Activated CD8-positive, alpha-beta memory T cell treated with anti-CD3 and anti-CD28 coated beads for 1 hour (primary cell): ENCODE measurements at places on chromosomes 3 and 15.

DNA sequence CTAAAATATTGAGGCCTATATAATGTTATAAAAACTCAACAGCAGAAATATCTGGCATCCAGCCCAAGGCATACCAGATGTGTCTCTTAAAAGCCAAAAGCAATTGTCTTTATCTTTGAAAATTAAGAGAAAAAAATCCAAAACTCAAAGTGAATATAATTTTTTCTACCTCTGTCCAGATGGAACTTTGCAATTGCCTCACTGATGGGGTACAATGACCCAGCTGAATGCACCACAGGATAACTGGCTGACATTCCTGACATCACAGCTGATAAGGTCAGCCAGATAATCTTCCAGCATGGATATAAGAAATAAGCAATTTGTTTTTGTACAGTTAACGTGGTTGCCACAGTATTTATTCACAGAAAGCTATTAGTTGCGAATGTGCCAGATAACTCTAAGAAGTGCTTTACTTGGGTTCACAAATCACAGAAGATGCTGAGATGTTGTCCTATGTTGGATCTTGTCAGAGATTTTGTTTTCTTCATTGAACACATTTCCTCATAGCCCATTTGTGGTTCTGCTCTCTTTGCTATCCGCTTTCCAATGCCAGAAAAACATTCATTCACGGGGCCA is 566.9 kb upstream of the CCDC54 start:
- no peak for DNase-seq

DNA sequence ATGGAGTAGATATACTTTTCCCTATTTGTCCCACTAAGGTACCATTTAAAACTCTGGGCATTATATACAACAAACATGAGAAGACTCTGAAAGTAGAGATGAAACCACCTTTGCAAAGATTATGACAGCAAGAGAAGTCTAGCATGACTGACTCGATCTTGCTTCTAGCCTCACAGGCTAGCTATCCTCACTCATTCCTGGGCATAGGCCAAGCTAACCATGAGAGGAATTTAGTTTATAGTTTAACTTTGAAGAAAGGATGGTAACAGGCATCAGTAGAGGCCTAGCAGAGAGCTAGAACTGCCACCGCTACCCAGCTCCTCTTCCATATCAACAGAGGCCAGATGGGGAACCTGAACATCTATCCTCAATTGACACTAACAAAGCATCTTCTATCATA is 63.5 kb upstream of the FSIP1 start:
- no peak for DNase-seq

DNA sequence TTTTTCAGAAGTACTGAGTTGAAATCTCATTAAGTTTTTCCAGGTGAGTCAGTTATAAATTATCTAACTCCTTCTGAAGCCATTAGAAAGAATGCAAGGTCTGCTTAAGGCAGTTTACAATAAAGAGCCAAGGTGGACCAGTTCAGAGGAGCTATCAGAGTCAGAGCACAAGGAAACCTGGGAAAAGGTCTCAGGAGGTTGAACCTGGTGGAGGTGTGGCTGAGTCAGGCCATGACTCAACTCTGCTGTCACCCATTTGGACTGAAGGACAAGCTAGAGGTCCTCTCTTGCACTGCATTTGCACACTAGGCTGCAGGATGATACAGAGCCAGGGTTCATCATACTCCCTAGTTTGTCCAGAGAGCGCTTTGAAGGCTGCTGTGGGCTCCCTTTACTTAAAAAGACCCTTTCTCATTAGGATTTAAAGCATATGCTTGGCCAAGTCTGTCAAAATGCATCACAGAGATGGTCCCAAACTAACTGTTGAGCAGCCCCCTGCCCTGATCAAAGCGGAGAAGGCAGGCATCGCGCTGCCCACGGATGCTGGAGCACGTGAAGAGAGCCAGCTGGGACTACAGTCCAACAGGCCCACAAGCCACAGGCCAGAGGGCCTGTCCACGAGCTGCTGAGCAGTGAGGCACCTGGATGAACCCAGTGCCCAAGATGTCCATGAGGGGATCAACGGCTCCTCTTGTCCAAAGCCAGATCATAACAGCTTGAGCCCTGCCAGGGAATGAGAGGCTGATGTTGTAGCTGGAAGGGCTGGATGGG is 26.0 kb upstream of the MRPS22 start:
- no peak for DNase-seq

- DNase-seq: no peak
These were observed 78.7 kb upstream of the TGFBR2 start for GRCh38 chr3:30527720-30528119.

GRCh38 chr15:39298271-39298962 is 282.5 kb upstream of the THBS1 start:
- no peak for DNase-seq

GRCh38 chr15:91183596-91183995 is 83.5 kb downstream of the SV2B start:
- DNase-seq: no peak

DNA sequence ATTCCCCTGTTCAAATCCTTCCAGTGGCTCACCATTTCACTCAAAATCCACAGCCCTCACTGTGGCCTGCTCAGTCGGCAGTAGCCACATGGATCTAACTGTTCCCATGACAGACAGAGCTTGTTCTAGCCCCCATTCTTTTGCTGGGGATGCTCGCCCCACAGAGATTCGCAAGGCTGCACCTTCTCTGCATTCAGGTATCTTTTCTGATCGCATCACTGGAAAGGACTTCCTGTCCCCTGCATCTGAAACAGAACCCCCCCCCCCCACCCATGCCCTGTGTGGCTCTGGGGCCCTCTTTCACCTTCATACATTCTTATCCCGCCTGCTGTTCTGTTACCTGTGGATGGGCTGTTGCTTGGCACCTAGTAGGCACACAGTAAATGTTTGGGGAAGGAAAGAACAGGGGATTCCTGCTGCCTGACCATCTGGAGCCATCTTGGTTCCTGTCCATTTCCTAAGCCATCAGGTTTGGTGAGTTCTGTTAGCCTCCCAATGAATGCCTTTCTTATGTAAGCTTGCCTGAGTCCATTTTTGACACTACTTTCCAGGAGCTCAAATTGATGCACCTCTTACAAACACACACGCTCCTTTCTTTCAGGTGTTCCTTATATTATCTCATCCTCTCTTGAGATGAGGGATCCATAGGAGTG is 42.9 kb upstream of the PGPEP1L start:
- no peak for DNase-seq

DNA sequence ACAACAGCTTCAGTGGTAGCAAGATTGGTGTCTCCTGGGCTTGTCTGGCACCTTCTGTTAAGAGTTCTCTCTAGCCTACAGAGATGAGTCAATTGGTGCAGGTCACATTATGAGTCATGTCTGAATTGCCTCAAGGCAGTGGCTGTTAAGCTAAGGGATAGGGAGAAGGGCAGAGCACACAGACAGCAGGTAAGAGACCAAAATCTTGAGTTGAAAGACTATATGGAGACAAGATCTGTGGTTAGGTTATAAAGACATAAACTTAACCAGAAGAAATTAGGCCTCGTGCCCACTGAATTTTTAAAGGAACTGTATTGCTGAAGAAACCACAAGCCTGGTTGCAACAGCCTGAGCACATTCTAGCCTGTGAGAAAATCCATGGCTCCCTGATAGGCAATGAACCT is 19.2 kb upstream of the KPNA1 start:
- no peak for DNase-seq

DNA sequence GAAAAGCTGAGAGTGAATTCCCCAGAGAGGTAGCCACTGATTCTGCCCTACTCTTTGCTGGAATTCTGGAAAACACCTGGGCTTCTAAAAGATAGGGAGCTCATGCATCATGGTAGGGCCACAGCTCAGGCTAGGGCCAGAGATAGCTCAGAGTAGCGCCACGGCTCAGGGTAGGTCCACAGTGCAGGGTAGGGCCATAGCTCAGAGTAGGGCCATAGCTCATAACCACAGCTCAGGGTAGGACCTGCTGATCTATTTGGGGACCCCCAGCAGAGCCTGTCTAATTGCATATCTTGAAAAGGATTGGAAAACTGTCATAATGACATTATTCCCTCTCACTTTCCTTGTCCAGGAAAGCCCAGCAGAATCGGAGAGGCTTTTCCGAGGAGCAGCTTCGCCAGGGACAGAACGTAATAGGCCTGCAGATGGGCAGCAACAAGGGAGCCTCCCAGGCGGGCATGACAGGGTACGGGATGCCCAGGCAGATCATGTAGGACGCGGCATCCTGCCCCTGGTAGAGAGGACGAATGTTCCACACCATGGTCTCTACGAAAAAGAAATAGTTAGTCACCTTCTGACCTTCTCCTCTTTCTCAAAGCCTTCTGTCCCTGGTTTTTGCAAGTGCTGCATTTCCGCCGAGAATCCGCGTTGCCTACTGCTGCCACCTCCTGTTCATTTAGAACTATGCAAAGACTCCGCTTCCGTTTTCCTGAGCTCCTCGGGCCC is 14.5 kb downstream of the TAGLN3 start:
- no peak for DNase-seq

DNA sequence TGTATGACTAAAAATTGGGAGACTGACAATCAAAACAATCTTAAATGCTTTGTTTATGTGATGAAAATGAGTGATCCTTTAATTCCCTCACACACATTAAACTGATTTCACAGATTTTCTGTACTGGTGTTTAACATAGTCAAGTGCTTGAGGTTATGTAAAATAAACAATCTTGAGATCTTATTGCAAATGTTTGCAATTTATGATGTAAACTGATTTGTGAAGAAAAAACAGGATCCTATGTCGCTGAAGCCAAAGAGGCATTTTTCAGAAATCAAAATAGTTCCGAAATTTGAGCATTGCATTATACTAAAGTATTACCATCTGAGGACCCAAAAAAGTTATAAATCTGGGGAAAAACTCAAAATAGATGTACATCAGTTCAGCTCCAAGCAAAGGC is 12.7 kb downstream of the SHOX2 start:
- no peak for DNase-seq

DNA sequence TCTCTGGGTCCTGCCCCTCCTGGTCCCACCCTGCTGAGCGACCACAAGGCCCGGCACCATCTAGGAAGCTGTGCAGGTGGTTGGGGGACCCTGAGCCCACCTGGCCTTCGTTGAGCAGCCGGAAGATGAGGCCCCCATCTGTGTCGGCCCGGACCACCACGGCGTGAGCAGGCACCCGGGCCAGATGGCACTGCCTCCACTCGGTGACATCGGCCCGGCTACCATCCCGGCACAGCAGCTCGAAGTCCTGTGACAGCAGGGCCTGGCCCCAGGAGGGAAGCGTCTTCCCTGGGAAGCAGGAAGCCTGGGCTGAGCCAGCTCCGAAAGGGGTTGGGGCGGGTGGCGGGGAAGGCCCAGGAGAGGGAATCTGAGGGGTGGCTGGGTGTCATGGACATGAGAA is 12.6 kb downstream of the MELTF start:
- no peak for DNase-seq

GRCh38 chr3:187274977-187275338 is 16.6 kb downstream of the MASP1 start:
- DNase-seq: no peak

GRCh38 chr3:189727898-189728297 is 96.7 kb downstream of the TP63 start:
- no peak for DNase-seq

GRCh38 chr15:98586066-98586465 is 62.3 kb upstream of the IGF1R start:
- DNase-seq: no peak

DNA sequence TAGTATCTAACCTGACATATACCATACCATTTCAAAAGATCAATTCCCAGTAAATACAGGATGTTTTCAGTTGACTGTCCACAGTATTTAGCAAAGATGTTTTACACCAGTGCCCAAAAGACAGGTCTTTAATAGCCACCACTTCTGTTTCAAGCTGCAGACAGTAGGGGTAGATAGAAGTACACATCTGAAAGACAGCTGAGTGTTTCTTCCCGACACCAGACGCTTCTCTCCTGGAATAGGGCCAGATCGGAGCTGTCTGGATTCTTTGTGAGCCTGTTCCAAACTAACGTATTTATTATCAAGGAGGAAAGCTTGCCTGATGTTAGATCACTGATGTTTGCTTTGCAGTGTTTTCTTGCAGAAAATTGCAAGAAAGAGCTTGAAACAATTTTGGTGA is 136.1 kb upstream of the RBMS3 start:
- no peak for DNase-seq

GRCh38 chr15:33392453-33392852 is 81.7 kb downstream of the RYR3 start:
- DNase-seq: no peak
